ENCODE measurements at places on chromosomes 7 and 10.
A peak's percentile ranks its signal among the peaks of the same experiment; 100 is the strongest.

DNA sequence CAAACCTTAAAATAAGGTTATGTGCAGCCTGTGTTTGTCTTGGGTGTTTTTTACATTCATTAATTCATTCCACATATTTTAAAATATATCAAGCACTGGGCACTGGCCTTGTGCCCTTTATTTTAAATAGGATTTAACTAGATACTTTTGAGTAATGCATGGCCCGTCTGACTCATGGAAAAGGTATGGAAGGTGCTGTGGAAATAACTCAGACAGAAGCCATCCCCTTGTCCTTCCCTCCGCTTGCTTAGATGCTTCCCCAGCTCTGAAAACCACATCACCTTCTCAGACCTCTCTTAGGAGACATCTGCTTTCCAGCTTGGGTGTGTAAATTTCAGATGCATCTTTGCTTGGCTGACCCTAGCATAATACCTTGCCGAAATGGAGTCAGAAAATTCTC is 30.5 kb downstream of the SLC18A2 start:
- no peak for DNase-seq

DNA sequence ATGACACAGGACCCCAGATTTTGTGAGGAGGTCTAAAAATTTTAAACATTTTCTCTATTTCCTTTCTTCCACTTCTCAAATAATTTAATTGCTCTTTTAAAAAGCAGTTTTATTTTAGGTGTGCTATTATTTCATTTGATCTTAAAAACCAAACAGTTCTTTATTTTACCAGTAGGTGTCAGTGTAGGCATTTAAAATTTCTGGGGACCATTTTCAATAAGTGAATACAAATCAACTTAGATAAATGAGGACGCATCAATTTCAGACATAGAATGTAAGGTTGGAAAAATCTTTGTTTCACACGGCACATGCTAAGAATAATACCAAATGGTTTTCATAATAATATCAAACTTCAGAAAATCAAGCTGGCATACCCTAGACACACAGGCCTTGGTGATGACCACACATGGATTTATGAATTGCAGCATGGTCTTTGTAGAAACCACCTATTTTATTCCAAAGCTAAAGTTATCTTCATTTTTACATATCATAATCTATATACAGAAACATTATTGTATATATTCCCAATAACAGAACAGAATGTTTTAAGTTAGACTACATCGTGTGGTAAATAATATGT is 127.6 kb upstream of the SLC26A5 start:
- peak; percentile 33 for DNase-seq

- DNase-seq: no peak
These were observed 17.8 kb upstream of the GSAP start for GRCh38 chr7:77433901-77434300.

- DNase-seq: no peak
These were observed 28.7 kb upstream of the STRIP2 start for GRCh38 chr7:129405527-129405926.

- DNase-seq: peak; percentile 40
These were observed 5.6 kb downstream of the LRRTM3 start for GRCh38 chr10:66931340-66931948.

DNA sequence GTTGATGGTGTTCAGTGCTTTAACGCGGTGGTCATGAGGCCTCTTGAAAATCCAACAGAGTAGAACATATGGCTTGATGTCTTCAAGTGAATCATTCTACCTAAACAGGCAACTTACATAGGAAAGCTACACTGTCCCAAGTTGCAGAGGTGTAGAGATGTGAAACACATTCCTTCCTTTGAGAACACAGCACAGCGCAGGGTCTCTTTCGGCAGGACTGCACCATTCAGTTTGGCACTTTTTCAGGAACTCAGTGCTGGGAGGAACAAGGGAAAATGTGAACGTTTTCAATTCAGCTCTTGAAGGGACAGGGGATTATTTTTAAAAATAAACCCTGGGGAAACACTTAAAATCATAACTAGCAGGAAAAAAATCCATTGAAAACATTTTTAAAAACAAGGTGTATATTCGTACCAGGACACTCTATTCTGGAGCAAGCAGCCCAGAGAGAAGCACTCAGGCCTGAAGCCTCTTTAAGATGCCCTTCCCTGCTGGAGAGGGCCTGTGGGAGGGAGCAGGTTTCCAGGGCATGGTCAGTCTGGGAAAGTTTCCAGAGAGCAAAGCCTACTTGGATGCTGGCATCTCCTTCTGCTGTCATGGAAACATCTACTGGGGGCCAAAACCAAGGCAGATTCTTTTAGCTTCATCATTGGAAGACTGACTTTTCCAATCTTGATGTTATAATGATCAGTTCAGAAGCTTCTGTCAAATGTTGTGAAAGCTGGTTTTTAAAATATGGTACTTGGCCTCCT is 60.4 kb upstream of the NPVF start:
- no peak for DNase-seq

DNA sequence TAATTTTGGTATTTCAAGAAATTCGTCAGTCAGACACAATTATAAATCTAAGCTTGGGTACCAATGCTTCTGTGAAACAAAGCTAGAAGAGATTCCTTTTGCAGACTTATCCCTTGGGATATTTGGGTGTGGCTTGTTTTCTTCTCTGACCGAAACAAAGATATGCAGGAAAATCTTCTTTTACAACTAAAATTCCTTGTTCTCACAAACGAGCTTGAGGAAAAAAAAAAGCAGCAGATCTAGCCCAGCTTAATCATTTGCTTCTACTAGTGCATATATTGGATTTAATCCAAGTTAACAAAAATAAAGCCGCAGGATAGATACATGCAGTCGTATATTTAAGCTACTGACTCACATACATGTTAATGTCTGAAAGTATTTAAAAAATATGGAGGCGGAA is 104.2 kb downstream of the PRTFDC1 start:
- DNase-seq: no peak

DNA sequence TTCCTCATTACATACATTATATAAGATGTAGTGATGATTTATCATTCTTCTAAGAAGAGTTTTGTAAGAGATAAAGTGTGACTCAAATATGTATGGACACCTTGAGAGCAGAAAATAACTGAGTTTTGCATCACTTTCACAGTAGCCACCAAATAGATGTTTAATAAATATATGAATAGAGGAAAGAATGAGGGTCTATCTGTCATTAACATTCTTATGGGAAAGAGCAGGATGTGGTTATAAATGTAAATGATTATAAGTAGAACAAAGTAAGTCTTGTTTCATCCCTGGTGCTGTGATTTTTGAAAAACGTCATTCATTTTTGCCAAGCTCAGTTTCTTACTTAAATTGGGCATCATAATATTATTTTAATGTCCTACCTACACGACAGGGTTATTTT is 15.0 kb upstream of the CRPPA start:
- no peak for DNase-seq

GRCh38 chr7:24936121-24936824 is 43.7 kb downstream of the OSBPL3 start:
- no peak for DNase-seq

DNA sequence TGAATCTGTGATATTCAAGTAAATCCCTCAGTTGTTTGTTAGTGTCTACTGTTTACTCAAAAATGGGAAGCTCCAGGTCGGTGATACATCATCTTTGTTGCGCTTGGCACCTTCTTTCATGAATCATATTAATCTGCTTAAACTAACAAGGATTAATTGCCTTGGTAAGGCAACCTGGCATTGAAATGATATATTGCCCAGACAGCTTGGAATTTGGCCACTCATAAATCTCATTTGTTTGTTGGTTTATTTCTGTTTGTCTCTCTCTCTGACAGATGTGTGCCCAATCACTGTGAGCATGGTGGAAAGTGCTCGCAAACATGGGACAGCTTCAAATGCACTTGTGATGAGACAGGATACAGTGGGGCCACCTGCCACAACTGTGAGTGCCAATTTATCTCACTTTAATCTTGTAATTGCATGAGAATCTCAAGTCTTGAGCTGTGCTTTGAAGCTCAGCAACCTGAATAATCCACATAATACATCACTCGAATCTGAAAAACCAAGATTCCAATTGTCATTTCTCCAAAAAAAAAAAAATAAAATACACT is 1104.8 kb upstream of the C7orf33 start:
- peak; percentile 7 for DNase-seq

DNA sequence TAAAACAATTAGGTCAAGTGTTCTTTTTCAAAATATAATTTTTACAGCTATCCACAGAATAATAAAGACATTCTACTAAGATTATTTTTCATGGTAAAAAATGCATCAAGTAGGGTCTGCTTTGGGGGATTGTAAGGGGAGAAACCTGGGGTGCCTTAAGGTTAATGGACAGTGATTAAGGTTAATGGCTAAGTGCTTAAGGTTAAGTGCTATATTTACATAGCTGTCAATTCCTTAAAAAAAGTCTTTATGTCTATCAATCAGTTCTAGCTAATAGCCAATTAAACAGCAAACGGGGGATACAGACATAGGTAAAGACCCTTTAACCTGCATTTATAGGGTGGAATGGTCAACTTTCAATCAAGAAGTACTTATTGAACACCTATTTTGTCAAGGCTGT is 284.5 kb upstream of the SEMA3A start:
- no peak for DNase-seq

GRCh38 chr7:130945411-130945811 is 211.4 kb upstream of the KLF14 start:
- no peak for DNase-seq

DNA sequence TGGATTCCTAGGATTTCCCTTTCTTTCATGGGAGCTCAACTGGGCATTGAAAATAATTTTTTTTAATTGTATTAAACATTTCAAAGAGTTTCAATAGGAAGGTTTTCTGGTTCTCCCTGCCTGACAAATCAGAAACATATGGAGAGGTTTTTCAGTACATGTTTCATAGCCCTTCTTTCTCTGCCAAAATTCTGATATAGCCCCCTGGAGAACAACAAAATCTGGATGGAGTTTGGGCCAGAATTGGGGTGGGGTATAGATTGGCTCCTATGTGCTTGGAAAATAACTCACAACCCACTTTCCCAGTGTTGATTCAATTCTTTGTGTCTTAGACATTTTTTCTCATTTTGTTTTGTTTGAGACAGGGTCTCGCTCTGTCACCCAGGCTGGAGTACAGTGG is 24.6 kb upstream of the EIF4H start:
- DNase-seq: no peak

GRCh38 chr10:117241541-117242462 is 888 bp downstream of the SLC18A2 start:
- DNase-seq: no peak

- no peak for DNase-seq
These were observed 38.3 kb upstream of the TOMM7 start for GRCh38 chr7:22860784-22861482.

DNA sequence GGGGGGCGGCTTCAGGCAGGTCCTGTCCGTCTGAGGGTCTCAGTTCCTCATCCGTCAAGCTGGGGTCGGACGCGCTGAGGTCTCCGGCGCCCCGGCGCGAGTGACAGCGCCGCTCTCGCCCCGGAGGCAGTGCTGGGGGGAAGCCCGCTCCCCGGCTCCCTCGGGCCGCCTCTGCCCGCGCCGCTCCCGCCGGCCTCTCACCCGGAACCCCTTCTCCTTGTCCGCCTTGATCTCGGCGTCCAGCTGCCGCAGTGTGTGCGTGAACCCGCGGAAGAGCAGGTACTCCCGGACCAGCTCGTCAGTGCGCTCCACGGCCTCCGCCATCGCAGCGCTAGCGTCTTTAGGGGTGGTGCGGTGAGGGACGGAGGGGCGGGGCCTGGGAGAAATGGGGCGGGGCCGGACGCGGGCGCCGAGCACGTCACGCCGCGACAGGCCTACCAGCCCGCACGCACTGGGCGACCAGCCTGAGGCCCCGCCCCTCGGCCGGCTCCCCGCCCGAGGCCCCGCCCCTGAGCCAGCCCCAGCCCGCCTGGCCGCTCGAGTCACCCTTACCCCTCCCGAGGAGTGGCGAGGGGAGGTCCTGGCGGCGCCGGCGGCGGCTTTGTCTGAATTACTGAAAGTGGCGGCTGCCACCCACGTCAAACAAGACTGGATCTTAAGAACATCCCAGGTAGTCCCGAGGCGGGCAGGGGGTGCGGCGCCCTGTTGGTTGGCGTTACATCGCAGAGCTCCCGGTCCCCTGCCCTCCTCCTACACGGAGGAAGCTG is at the start of gene WDR91:
Gene WDR91, minus strand, starts transcription at position 348 of the 767 bp plus-strand sequence. Its CDS starts 24 bp downstream, at position 324.
- DNase-seq: peak; percentile 90

DNA sequence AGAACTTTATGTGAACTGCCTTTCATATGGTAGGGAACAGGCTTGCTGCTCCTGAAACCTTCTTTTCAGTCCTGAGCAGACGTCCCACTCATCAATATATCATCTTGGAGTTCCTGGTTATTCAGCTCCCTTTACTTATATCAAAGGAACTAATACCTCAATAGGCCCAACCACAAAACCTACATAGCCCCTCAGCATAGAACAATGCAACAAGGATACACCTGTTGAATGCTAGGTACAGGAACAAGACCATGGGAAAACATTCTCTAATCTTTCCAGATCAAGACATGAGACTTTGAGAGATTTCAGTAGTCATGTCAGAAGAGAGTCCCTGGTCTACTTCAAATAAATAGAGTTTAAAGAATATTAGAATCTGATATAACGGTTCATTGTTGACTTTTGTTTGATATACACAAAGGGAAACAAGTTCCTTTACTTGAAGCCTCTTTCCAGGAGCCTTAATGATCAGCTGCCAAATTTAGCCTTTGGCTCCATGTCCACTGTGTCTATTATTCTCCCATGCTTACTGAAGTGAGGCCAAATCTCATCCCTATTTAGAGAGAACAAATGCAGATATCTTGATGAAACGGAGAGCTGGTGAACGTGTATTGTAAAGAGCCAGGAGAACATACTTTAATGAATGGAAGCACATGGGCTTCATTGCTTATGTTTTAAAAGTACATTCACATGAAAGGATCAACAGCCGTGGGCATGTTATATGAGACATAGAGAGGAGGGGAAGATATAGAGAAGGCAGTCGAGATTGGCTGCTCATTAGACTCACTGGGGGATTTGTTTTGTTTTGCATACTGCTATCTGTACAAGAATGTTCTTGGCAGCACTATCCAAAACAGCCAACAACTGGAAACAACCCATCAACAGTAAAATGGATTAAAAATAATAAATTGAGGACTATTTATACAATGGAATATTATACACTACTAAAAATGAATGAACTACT is 9.5 kb downstream of the RHOBTB1 start:
- no peak for DNase-seq

- DNase-seq: no peak
These were observed 264.3 kb upstream of the INHBA start for GRCh38 chr7:41967156-41967555.

DNA sequence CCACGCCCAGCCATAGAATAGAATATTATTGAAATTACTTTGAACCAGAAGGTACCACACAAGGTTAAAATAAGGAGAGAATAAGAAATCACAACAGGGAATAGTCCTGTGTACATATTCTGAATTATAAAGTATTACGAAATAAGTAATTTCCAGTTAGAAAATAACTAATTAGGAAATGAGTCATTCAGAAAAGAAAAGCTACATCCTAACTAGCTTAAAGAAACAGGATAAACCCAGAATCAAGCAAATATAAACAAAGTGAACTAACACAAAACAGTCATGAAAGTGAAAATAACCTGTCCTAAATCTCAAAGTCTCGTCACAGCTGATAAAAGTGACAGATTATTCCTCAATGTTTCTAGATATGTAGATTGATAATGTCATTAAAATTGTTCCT is 74.8 kb upstream of the NEBL start:
- no peak for DNase-seq

All from COR-L47 (cell line).